Stimulated activated CD4-positive, alpha-beta T cell treated with anti-CD3 and anti-CD28 coated beads, Interleukin-15, amount 100 ng/mL, for 48 hours (primary cell): ENCODE measurements at places on chromosomes 1 and 21.
A peak's percentile ranks its signal among the peaks of the same experiment; 100 is the strongest.

DNA sequence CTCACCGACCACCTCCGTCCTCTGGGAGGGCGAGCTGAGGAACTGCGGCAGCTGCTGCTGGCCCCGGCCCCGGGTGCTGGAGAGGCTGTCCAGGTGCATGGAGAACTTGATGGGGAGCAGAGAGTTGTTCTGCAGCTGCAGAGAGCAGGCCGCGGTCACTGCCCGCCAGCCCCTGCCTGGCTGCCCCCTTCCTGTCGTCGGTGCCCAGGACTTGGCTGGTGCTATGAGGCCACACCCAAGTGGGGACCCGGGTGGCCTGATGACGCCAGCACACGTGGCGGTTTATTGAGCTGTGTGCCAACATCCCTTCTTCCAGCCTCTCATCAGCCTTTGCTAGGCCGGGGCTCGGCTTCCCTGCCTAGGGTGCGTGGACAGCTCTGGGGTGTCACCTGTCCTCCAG lies 5.3 kb upstream of the TMEM52 start:
- DNase-seq, result no peak

GRCh38 chr1:101178688-101179491 lies 57.9 kb upstream of the S1PR1 start:
- peak; percentile 30 for DNase-seq

- no peak for DNase-seq
Measured at GRCh38 chr1:47650205-47650604, 212.4 kb downstream of the FOXD2 start.

DNA sequence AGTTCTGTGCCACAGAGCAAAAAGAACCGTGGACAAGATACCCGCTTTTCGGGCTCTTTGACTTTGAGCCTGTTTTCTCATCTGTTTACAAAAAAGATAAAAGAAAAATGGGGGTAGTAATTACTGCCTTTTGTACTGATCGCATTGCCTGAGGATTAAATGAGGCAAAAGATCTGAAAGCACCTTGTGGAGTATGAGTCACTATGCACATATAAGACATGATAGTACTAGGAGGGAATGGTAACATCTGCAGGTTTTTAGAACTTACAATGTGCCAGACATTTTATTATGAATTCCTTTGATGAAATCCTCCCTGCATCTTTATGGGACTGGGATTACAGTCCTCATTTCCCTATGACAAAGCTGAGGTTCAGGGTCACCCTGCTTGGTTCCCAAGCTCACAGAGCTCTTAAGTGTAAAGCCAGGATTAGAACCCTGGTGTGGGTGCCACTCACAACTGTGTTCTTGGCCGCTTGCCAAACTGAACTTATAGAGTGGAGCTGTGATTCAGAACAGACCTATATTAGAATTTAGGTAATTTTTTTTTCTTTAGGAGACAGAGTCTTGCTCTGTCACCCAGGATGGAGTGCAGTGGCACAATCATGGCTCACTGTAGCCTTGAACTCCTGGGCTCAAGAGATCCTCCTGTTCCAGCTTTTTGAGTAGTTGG lies 1.8 kb downstream of the DISC1 start:
- peak; percentile 48 for DNase-seq

DNA sequence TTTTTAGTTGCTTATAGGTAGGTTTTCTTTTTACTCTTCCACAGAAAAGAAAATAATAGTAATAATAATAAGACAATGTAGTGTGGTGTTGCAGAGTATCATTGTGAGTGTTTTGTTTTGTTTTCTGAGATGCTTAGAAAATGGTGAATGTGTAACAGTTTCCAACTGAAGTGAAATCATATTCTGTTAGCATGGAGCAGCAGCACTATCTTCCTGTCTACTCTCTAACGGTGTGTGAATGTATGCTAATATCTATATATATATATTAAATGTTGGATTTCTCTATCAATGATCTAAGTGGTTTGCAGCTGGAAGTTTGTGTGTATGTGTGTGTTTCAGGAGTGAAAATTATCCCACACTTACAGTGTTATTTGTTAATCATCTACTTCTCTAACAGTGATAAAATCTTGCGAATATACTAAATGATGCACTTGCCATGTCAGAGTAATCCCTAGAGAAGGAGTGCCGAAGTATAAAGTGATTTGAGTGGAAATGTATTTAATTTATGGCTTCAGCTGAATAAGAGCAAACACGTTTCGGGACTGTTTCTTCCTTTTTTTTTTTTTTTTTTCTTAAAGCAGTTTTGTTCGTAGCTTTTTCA lies 377 bp downstream of the SAMD13 start:
- no peak for DNase-seq

DNA sequence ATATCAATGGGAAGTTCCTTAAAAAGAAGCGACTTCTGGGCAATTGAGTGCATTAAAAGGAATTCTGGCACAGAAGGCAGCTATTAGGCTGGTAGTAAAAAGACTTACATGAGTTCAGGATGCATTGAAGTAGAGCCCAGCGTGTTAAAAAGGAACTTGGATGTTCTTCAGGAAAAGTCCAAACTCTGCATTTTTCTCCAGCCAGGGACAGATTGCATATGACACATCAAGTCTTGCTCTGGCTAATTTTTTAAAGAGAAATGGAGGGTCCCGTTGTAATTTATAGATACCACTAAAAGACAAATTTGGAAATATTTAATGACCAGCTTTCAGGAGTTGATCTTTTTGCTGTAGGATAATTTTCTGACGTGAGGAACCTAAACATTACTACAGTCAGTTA lies 1.2 kb downstream of the TPRG1L start:
- DNase-seq, result no peak

DNA sequence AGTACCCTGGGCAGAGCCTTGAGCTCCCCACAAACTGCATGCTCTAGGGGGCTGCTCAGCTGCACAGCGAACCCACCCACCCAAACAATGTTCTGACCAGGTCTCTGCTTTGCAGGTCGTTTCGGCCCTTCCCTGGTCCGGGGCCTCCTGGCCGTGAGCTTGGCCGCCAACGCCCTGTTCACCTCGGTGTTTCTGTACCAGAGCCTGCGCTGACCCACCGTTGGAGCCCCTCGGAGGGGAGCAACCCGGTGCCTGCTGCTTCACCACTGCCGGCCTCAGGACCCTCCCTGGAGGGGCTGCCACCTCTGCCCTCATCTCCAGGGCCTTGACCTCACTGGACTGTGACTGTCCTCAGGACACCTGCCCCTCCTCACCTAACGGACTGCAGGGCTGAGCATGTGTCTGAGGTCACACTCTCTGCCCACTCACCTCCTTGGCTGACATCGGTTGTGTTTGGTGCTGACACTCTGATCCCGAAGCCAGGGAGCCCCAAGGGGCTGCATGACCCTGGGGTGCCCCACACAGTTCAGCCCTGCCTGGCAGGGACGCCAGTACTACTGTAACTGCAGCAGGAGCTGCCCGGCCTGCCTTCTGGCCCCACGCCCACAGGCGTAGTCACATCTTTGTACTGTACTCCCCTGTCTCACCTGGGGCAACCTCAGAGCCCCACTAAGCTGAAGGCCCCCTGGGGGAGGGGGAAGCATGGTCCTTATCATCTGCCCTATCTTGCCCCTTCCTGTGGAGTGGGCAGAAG lies 24.3 kb downstream of the TMEM201 start:
- no peak for DNase-seq

- no peak for DNase-seq
Measured at GRCh38 chr1:68165665-68166064, 66.7 kb downstream of the WLS start.

DNA sequence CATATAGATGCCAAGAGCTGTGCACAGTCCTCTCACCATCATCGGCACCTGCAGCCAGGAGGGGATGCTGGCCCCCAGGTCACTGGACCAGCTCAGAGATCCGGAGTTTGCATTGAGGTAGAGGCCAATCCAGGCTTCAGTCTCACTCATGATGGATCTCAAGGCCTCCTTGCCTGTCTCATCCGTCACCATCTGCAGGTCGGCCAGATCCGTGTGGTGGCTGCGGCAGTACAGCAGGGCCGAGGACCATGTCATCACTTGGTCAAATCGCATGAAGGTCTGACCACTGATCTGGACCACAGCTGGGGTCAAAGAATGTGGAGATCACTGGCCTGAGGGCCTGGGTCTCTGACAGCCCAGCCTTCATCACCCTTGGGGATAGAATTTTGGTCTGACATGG lies 6.6 kb downstream of the CLEC20A start:
- DNase-seq, result no peak

DNA sequence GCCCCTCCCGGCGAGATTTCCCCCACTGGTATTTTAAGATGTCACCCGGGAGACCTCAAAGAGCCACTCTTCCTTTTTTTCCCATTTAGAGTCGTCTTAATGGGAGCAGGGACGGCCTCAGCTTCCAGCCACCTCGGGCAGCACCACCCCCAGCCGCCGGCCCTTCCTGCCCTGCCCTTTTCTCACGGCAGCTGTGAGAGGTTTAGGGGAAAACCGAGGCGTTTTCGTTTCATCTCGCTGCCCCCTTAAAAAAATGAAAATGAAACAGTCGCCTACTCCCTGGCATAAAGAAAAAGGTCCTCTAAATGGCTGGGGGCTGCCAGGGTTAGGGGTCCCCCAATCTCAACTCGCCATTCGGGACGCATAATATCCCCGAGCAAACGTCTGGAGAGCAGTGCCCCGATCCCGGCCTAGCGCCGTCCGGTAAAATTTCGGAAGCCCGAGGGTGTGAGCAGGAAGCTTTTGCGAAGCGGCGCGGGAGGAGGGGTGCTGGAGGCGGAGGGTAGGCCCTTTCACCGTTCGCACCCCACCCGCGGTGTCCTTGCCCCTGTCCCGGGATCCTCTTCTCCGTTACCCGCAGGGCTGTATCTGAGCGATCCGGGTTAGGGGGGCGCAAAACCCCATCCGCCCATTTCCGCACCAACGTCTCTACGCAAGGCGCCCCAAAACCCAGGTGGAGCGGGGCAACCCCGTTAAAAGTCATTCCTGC lies 1.2 kb downstream of the RUNX3 start:
- DNase-seq, result no peak

DNA sequence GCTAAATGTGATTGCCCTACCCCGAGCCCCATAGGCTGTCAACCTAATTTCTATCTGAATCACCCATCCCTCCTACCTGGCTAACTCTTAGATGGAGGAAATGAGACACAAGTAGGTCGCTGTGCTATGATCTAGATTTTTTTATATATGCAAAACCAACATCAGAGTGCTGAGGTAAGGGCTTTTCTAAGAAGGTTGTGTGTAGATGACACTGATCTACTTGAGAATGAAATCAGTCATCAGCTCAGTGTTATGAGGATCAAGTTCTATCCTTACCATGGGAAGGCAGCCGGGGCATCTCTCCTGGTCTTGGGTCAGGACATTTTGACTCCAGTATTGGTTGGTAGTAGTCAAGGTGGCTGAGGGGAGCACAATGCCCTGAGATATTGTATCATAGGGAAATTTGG lies 23.6 kb downstream of the SLAMF1 start:
- DNase-seq, result no peak

GRCh38 chr1:248844526-248844925 lies 6.5 kb downstream of the ZNF672 start:
- no peak for DNase-seq

DNA sequence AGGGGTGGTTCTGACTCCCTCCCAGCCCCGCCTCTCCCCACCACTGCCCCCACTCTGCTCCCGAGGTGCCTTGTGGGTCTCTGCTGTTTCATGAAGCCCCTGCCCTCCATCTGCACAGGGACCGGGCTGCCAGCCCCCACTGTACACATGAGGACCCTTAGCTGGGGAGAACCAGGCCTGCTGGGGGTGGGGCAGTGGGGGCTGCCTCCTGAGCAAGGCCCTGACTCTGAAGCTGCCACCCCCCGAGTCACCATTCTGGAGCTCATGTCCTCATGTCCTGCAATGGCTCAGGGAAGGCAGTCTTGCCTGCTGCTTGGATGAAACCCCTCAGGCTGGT lies 8.4 kb downstream of the HES3 start:
- DNase-seq, result no peak

DNA sequence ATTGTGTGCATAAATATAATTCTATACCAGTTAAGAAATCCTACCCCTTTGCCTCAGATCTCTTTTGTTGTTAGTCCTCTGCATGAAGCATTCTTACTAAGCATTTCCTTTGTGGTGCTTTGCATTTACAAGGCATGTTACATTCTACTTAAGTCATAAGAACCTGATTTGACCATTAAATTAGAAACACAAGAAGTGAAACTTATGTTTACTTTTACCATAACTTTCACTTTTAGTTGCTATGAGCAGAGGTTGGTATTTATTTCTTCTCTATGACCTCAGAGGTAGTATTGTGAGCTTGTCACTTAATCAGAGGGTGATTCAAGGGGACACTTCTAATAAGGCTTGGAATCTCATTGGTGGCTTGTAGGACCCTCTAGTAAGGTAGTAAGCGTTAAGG lies 9.0 kb downstream of the FAM20B start:
- DNase-seq, result no peak

DNA sequence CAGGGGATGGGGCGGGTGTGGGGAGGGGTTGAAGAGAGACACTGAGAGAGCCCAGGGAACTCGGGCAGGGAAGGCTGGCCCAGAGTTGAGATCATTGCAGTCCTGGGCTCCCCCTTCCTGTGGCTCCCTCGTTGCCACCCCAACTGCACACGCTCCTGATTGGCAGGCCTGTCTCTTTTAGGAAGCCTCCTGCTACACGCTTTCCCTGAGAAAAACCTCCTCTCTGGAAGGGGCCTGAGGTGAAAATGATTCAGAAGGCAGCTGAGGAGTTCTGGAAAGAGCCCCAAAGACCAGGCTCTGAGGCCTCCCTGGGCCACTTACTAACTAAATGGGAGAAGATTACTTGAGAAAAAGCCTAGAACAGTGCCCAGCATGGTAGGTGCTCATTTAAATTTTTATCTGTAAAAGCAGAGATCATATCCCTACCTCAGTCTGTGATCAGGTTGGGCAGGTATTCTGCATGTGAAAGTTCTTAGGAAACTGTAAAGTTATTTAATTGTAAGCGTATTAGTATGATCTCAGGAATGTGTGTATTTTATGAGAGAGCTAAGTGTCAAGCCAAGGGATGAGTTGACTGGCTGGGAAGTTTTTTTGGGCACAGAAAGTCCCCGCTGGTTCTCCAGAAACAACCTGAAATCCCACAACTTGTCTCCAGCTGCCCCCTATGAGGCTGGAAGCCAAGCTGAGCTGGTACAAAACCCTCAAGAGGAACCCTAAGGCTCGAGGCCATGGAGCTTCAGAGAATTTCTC lies 65.2 kb upstream of the EPS8L3 start:
- no peak for DNase-seq

DNA sequence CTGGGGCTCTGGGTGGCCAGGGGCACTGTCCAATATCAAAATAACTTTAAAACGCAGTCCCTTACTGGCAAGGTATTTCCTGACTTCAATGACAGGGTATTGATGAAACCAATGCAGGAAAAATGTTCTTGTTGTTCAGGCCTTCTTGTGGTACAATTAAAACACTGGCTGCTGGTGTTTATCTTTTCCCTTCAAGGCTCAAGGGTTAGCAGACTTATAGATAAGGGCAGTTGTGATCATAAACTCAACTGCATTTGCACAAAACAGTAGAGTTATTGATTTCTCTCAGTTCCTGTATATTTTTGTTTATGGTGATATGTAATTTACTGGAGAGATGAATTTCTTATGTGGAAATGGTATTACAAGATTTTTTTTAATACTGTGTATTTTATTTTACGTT lies 2.7 kb upstream of the CD84 start:
- DNase-seq, result no peak

DNA sequence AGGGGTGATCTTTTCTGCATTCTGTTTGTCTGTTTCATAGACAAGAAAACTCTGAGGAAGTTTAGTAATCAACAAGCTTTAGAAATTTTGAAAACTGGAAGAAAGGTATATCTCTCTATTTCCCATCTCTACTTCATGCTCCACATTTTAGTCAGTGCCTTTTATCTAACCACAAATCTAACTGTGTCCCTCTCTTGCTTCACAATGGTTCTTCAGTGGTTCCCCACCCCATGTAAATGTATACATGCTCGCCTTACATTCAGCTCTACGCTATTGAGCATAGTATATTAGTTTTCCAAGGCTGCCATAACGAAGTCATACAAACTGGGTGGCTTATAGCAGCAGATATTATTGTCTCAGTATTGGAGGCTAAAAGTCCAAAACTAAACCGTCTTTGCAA lies 14.4 kb upstream of the SAMSN1 start:
- no peak for DNase-seq
